ENCODE measurements at places on chromosomes 12 and 14.

DNA sequence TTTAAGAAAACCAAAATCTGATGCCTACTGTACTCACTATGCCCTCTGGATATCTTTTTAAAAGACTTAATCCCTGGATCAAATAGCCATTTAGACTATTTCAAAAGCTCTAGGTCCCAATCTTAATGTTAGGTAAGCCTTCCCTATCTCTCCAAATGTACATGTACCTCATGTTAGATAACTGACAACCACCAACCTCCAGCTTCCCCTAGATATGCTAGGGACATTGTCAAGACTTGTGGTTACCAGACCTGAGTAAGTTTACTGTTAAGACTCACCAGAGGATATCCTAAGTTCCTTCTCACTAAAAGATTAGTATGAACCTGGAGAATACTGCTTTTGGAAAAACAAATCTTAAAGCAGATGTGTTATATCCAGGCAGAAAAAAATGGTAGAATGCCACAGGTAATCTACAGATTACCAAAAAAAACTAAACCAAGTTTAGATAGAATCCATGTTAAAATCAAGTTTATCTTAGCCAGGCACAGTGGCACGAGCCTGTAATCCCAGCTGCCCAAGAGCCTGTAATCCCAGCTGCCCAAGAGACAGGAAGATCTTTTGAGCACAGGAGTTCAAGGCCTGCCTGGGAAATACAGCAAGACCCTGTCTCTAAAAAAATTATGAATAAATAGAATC lies 9.7 kb downstream of the NAP1L1 start:
- no peak for ATAC-seq

- no peak for ATAC-seq
Measured at GRCh38 chr12:11576104-11576503, 73.4 kb upstream of the ETV6 start.

DNA sequence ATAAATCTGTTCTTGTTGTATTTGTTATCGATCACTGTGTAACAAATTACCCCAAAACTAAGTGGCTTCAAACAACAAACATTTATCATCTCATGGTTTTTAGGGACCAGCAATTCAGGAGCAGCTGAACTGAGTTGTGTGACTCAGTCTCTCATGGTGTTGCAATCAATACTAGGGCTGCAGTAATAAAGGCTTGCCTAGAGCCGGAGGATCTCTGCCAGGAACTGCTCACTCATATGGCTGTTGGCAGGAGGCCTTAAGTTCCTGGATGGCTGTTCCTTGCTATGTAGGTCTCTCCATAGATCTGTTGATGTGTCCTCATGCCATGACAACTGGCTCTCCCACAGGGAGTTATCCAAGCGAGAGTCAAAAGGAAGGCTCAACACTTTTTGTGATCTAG lies 3.8 kb upstream of the PSMC6 start:
- ATAC-seq = no peak

DNA sequence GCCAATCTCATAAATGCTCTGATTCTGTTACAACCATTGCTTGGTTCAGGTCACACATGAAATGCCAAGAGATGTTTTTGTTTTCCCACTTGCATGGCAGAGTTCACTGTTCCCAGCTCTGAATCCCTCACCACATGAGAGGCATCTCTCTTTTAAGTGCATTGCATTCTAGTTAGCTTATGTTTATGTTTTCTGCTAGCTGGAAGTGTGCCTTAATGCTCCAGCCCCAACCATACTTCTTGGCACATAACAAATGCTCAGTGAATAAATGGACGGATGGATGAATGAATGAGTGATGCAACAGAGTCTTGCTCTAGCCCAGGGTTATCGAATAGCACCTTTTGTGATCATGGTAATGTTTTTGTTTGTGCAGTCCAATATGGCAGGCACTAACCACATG lies 197.3 kb downstream of the PPM1H start:
- no peak for ATAC-seq

DNA sequence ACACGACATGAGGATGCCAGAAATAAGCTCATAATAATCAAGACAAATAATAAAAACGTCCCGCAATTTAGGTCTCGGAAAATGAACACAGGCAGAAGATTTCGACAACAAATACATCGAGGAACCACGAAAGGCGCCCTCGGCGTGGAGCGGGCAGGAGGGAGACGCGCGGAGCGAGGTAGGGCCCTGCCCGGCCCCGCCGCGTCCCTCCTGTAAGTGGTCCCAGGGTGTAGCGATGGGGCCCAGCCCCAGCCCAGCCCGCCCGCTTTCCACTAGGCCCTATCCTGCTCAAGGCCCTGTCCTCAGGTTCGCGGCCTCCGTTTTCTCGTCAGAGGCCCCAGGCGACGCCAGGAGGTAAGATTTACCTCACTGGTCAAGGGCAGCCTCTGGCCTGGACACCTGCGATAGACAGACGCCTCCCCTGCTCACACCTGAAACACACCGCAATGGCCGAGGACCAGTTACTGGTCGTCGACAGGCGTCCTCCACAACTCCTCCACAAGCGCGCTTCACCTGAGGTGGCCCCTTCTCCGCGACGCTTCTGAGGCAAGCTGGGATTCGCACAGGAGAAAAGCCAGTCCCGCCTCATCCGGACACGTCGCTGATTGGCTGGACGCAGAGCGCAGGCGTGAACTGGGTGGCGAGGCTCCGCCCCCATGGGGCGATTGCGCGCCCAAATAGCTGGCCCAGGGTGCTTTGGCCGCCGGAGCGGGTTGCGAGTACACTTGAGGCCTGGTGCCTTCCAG lies at the start of gene SYCP3:
TSS of gene SYCP3 (minus strand) at position 543 of the 746 bp plus-strand sequence. CDS start 1,527 bp downstream, outside the sequence.
- no peak for ATAC-seq

DNA sequence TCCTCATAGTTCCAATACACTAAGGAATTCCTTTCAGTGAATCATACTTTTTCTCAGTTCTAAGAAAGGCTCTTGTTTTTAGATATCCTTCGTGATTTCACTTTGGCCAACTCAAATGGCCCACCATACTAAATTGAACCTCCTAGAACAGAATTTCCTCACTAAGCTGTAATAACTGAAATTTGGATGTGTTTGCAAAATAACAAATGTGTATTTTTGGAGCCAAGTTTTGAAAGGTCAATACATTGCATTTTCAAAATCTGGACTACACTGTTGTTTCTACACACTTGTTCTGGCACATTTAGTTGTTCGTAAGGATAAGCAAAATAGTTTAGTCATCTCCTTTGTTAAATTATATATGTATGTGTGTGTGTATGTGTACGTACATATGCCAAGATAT lies 439.0 kb upstream of the STXBP6 start:
- no peak for ATAC-seq

GRCh38 chr12:124184456-124184855 lies 110.4 kb upstream of the RFLNA start:
- no peak for ATAC-seq

- ATAC-seq = no peak
Measured at GRCh38 chr12:6666211-6666610, 3.3 kb upstream of the ING4 start.

DNA sequence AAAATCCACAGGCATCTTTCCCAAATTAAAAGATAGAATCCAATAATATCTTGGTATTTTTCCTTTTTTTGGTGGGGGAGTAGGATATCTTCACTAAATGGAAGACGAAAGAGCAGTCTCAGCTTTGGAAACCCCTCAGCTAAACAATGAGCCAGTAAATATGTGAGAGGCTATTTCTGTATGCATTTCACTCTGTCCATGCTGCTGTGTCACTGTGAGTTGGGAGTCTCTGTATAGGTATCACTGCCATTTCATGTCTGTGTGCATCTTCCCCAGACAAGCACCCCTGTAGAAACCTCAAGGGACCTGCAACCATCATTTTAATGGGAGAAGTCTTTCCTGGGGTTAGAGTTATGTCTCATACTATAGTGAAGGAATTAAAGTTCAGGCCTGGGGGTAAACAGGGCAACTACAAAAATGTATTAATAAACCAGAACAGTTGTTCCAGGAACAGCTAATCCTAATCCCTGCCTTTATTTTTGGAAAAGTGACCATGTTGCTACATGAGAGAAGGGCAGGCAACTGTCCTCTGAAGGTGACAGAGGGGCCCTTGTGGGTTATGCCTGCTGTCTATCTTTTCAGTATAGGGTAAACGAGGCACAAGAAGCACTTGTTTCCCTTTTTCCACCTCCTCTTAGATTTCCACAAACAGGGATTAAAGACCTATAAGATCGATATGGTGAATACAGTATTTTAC lies 11.3 kb upstream of the STAC3 start:
- ATAC-seq = no peak

- ATAC-seq = no peak
Measured at GRCh38 chr14:33611405-33612196, 339.3 kb downstream of the EGLN3 start.

GRCh38 chr14:58455593-58456265 lies 28.2 kb downstream of the KIAA0586 start:
- ATAC-seq = no peak

GRCh38 chr14:96192975-96193805 lies 11.4 kb upstream of the BDKRB2 start:
- ATAC-seq = no peak

GRCh38 chr12:18797604-18798003 lies 59.7 kb downstream of the CAPZA3 start:
- ATAC-seq = no peak

DNA sequence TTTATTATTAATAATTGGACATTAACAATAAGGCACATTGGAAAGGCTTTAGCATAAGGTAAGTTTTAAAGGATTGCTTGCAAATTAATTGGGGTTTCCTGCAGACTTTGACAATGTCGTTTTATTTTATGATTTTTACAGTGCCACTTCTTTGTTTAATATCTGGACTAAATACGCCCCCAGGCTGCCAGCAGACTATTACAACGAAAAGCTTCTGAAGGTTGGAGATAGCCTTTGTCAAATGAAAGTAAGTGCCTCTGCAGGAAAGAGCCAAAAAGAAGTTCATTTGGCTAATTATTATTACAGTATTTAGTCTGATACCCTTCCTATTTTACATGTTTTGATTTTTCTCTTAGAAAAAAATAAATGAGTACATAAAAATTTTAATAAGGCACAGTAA lies 11.3 kb downstream of the CFAP54 start:
- no peak for ATAC-seq

Measured in activated CD4-positive, CD25-positive, alpha-beta regulatory T cell treated with anti-CD3 and anti-CD28 coated beads, Interleukin-2, amount 50 U/mL, for 24 hours (primary cell).